ENCODE measurements at places on chromosomes 4 and X.

DNA sequence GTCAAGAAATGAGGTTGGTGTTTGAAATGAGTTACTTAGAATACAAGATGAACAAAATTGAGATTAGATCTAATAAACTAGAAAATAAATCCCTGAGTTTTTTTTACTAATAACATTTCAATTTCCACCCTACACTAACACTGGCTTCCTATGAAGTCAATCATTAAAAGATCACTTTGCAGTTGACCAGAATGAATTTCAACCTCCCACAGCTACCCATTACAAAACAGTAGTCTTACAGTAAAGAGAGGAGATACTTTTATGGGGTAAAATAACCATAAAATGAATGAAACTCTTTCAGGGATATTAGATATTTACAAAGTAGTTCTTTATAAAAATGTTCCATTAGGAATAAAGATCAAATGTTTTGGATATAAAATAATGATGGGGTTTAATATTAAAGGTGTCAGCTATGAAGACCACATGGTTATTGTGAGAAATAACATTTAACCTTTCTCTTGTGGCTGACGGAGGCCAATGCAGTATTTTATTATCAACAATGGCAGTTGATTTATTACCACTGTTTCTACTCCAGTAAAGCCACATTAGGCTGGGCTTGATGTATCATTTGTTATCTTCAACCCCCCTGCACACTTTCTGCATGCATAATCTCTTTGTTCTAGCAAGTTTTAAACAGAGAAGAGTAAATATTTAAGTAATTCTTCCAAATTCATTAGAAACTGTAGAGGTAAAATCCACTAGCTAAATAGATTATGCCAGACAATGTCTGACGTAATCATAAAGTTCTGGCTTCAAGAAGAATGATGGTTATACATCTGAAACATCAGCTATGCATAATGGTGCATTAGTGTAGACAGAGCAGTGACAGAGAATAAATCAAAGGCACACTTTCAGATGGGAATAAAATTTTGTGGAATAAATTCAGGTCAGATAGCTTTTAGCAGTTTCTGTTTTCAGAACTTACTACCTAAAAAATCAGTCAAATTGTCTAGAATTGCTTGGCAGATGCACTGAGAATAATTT is 516.6 kb downstream of the PCDH18 start:
- no peak for DNase-seq

GRCh38 chr4:156609421-156609820 is 362.2 kb downstream of the PDGFC start:
- DNase-seq = no peak

GRCh38 chrX:37424000-37424429 is 74.9 kb downstream of the PRRG1 start:
- no peak for DNase-seq

DNA sequence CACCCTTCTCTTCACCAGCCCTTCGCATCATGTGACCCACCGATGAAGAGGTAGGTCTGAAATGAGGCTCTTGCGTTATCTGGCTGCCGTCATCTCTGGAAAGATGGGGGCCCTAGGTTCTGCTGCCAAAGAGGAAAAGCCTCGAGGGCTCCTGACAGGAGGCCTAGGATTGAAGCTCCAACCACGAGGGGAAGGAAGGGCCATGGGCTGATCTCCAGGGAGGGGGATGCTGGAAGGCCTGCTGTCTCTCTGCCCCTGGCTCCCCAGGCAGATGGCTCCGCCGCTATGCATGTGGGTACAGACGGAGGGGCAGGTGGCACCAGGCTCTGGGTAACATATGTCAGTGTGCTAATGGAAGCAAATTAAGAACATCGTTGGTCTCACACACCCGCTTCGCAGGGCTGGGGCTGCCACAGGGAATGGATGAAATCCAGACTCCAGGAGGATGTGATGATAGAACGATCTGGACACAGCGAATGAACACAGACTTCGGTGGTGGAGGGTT is 44.9 kb downstream of the AFAP1 start:
- no peak for DNase-seq

DNA sequence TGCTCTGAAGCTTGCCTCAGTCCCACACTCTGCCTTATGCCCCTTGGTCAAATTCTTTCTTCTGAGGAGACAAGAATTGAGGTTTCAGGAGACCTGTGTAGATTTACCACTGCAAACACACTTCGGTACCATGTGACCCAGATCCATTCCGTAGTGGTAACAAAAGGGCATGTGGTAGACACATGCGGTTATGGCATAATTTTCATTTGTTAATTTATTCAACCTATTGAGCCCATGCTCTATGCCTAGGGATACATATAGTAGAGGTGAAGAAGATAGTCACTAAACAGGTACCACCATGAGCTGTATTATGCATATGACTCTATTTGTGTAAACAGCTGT is 190.9 kb downstream of the NDST4 start:
- DNase-seq = no peak

DNA sequence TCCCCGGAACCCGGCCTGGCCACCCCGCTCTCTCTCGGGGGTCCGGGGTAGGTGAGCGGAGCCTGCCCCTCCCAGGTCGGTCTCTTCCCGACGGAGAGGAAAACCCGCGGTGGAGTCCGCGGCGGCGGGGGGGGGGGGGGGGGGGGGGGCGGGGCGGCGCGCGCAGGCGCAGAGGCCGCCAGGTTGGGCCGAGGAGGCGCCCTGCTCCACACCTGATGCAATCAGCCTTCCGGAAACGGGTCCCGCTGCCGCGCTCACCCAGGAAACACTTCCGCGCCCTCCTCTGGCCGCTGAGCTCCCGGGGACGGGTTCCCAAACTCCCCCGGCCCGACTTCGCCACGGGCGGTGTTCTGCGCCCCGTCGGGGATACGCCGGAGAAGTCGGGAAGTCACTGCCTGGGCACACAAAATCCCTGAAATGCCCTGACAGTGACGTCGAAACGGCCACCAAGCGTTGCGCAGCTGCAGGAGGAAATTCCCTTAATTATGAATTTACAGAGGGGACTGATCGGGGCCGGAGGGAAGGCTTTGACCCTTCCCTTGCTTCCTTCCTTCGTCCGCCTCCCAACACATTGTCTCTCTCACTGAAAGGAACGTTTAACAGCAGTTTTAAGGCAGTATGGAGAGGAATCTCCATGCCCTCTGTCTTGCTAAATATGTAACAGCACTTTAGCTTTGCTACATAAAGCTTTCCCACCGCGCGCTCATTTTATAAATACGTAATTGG is 2.1 kb upstream of the APBB2 start:
- peak; percentile 58 for DNase-seq

DNA sequence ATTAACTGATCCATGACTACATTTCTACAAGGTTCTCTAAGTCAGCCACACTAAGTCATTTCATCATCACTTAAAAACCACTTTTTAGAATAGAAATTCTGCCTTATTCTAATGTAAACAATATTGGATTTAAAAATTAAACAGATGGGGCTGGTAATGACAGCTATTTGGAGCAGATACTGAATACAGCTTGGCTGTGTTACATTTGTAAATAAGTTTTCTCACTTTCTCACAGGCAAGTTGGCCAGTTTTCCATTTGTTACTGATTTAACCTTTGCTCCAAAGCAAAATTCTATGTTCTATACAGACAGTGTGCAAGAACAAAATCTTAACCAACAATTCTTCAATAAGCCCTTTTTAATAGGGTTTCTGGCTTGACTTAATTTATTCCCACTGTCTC is 370.7 kb downstream of the GRIA2 start:
- no peak for DNase-seq

GRCh38 chr4:168511780-168512489 is 15.1 kb downstream of the PALLD start:
- no peak for DNase-seq

- DNase-seq = no peak
Observed at GRCh38 chr4:17797808-17798207, 12.7 kb downstream of the DCAF16 start.

- peak; percentile 77 for DNase-seq
Observed at GRCh38 chr4:38902695-38903094, 35.1 kb downstream of the FAM114A1 start.

DNA sequence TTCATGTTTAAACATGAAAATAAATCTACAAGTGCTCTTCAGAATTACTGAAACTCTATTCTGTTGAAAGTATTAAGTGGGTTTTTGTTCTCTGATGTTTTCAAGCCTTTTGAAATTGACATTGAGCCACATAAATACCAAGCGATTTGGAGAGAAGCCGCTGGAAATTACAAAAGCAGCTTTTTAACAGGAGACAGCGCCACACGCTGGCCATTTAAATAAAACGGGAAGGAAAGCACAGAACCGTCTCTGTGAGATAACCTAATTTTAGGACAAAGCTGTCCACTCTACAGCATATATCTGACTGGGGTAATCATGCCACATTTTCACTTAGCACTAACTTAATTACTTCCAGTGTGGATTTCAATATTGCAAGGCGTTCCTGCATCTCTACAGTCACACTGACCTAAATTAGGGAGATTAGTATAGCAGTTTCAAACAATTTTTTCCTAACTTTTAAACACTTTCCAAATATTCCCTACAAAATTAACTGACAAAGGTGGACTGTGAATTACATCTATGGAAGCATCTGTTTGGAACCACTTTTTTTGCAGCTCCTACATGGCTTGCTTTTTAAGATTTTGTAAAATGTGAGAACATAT is 6.8 kb upstream of the ANOS1 start:
- DNase-seq = peak; percentile 55

DNA sequence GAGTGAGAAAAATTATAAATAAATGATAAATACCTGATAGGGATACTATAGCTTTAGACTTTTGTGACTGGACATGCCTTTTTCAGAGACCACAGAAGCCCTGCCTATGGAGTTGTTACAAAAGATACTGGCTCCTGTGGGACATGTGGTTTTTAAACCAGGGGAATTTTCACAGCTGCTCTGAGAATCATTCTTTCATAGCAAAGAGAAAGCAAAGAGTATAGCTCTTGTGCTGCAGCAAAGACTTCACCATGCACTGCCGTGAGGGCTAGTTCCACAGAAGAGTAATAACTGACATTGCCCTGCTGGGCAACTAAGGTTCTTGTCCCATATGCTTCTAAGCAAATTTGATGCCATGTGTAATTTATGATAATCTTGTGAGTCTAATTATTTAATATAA is 98.2 kb downstream of the MAPK10 start:
- no peak for DNase-seq

- no peak for DNase-seq
Observed at GRCh38 chr4:8727546-8728510, 135.3 kb downstream of the CPZ start.

- no peak for DNase-seq
Observed at GRCh38 chr4:100557306-100557705, 39.5 kb upstream of the EMCN start.

DNA sequence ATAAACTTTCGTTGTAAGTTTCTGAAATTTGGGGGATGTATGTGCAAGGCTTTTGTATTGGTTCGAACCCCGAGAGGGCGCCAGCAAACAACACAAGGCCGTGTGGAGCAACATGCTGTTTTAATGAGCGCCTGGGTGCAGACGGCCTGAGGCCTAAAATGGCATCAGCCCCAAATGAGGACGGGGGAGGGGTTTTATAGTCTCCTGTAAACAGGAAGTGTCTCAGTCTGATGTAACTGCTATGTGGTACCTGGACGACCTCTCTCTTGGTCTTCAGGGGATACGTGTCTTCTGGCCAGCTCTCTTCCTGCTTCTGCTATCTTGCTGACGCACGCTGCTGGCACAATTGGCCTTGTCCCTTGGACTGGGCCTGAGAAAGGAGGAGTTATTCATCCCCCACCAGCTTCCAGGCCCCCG is 1348.0 kb downstream of the ADGRL3 start:
- DNase-seq = no peak

Measured in Kasumi-1 (cell line).